CD8-positive, alpha-beta memory T cell (primary cell): ENCODE measurements at places on chromosomes 11 and 22.

- no peak for DNase-seq
Observed at GRCh38 chr11:82733444-82734119, at the start of gene FAM181B. FAM181B (minus strand) TSS chr11:82733864; CDS start chr11:82733729, 135 bp downstream.

- no peak for DNase-seq
Observed at GRCh38 chr11:117654281-117655255, 142.4 kb downstream of the DSCAML1 start.

DNA sequence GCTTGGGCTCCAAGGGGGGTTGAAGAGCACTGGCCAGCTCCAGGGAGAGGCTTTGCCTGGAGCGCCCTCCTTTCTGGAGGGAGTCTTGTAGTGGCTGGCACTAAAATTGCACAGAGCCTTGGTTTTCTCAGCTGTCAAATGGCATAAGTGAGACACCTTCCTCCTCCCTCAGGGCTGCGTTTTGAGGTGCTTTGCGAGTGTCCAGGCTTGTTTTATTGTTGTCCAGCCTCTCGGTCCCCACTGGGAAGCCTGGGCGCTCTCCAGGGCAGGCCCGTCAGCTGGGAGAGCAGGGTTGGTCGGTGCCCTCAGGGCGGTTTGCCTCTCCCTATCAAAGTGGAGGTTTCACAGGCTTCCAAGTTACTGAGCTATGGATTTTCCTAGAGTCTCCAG lies 149.3 kb upstream of the B3GAT1 start:
- no peak for DNase-seq

- DNase-seq: no peak
Observed at GRCh38 chr22:25053153-25053805, 100.8 kb downstream of the KIAA1671 start.

DNA sequence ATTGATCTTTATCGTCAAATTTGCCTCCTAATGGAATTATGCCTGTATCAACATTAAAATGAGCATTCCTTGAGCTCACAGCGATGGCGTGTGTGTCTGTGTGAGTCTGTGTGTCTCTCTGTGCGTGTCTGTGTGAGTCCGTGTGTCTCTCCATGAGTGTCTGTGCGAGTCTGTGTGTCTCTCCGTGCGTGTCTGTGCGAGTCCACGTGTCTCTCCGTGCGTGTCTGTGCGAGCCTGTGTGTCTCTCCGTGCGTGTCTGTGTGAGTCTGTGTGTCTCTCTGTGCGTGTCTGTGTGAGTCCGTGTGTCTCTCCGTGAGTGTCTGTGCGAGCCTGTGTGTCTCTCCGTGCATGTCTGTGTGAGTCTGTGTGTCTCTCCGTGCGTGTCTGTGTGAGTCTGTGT lies 326.5 kb upstream of the B3GAT1 start:
- no peak for DNase-seq

- no peak for DNase-seq
Observed at GRCh38 chr11:107564877-107565218, 687 bp downstream of the ALKBH8 start.

DNA sequence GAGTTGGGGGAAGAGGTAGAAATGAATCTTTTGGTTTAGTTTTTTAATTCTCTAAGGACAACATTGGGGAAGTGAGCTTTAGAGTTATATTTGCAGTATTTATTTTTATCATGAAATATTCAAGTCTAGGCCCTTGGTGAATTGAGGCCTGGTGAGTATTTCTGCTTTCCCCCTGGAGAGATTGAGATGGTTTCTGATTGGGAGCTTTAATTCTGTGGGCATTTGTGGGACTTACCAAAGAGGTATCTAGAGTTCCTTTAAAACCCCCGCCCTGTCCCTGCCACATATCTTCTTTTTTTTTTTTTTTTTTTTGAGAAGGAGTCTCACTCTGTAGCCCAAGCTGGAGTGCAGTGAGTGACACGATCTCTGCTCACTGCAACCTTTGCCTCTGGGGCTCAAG lies 9.6 kb downstream of the ACO2 start:
- no peak for DNase-seq

DNA sequence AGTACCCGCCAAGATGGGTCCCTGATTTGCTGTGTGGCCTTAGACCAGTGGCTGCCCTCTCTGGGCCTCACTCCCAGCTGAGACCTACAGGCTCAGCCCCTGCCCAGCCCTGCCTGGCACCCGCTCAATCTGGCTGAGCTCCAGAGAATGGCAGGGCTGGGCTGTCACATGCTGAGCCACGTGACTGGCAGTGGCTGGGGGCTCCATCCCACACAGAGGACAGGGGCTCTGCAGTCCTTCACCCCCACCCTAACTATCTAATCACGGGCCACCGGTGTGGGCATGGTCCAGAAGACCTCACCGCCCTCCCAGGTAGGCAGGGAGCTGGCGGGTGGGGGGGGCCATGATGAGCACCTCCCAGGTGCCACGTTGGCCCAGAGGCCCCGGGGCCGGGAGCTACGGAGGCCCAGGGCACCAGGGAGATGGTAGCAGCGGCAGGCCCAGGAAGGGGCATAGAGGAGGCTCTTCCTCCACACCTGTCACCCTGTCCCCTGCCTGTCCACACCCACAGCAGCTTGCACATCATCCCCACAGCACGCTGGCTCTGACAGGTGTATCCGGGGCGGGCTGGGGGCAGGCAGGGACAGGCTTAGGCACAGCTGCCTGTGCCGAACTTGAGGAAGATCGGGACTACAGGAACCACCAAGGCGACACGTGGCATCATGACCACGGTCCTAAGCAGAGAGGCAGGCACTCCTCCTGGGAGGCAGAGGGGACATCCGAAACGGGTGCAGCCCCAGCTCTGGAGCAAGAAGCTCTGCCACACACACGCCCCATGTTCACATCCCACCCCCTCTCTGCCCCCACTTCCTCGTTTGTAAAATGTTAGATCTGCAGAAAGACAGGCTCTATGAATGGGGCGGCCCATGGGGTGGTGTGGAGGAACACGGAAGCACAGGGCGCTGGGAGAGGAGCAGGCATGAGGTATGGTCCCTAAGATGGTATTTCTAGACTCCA lies 1.5 kb upstream of the ALDH3B1 start:
- DNase-seq: no peak

GRCh38 chr22:29146771-29147170 lies 58.9 kb upstream of the EMID1 start:
- DNase-seq: no peak

DNA sequence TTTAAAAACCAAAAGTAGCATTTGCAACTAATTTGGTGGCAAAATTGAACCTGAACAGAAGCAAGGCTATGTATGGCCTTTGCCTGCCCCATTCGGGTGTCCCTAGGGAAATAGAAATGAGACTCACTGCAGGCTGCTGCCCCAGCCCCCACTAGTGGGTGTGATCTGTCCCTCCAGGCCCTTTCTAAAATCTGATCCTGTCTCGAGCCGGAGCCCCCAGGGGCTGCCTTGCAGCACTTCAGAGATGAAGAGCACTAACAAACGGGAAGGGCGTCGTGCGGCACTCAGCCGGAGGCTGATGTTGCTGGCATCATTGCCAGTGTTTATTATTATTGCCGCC lies 43.2 kb downstream of the CD82 start:
- DNase-seq: no peak

DNA sequence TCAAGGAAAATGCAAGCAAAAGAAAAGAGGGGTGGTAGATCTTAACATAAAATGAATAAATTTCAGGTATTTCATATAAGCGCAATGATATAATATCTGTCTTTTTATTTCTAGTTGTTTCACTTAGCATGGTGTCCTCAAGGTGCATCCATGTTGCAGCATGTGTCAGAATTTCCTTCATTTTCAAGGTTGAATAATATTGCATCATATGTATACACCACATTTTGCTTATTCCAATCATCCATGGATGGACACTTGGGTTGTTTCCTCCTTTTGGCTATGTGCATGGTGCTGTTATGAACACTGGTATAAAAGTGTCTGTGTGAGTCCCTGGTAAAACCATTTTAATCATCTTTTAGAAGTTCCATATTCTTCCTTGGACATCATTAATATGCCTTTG lies 7.0 kb upstream of the KDM4F start:
- no peak for DNase-seq

- DNase-seq: no peak
Observed at GRCh38 chr11:102485095-102485722, 32.6 kb upstream of the TMEM123 start.

DNA sequence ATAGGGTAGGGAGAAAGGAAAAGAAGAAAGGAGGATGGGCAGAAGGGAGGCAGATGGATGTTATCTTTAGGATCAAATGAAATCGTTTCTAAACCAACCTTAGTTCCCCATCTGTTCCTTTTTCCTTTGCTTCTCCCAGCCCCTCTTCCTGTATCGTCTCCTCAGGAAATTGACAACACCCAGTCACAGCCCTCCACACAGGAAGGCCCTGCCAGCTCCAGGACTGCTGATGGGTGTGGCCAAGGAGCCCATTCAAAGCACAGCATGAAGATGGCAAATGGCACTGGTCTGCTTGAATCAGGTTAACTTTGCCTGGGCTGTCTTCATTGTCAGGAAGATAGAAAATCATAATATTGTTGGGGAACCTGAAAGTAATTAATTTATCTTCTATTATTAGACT lies 164.8 kb downstream of the C11orf87 start:
- DNase-seq: no peak

DNA sequence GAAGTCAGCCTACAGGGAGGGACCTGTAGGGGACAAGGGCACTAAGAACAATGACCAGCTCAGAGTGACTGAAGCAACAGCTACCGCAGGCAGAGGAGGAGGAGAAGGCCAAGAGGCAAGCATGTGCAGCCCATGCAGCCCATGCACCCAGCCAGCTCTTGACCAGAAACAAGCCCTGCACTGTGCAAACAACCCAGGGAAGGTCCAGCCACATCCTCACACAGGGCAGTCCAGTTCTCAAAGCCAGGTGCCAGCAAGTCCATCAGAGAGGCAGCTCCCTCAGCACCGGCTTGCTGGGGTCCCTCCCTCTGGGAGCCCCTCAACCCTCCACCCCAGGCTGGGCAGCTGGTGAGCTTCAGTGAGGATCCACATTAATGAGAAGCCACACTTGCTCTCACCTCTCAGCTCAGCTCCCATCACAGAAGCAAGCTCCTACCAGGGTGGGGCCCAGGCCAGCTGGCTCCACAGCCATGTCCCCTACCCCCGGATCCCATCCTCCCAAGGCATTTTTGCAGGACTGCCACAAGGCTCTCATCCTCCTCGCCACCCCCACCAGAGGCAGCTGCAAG lies 7.1 kb downstream of the DGCR2 start:
- DNase-seq: no peak

DNA sequence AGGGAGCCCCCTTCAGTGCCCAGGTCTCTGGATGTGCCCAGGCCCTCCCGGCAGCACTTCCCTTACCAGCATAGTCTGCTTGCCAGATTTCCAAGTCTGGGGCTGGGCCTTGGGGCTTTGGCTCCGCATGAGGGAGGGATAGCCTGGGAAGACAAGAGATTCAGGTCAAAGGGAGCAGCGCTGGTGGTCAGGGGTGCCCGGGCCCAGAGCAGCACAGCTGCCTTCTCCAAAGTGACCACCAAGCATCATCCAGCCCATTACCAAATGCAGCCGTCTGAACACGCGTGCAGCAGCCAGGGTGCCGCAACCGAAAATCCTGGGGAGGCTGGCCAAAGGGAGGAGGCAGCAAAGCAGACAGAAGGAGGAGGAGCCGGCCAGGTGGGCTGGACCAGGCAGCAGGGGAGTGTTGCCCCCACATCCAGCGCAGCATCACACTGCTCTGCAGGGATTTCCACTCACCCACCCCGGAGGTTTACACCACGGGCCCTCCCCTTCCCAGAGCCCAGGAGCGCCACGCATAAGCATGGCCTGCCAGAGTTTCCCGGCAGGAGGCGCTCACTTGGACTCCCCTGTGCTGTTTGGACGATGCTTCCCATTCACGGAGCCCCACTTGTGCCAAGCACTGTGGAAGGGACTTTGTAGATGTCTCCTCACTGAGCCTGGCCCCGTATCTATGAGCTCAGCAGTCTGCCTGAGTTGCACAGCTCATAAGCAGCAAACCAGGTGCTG lies 22.5 kb downstream of the TRIM29 start:
- DNase-seq: no peak

DNA sequence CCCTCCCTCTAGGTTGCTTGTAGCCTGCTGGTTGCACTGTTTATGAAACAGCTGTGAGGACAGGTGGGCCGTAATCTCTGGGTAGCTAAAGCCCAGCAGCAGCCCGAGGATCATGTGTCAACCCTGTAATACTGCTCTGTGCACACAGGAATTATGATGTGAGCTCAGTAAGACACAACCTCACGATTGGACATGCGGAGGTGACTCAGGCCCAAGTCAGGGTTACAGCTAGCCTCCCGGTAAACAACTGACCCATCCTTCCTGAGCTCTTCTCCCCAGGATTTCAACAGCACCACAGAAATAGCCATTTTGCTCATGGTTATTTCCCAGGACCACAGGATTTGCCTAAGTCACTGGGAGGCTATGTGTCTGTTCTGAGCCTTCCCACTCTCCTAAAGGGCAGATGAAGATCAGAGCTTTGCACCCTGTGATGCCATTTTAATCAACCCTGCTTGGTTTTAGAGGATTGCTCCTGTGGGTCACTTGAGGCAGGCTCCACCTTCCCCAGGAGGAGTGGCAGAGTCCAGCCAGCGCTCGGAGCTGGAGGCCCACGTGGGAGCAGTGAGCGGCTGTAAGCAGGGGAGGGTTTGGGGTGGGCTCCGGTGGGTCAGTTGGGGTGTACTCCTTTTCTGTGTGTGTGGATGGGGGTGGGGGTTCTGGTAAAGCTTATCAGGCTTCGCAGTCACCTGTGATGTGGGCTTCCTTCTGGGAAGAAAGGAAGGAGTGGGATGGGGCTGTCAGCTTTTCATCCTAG lies at the start of gene AMPD3:
Gene AMPD3 (plus strand): TSS at position 387 of the 754 bp plus-strand sequence. CDS start 6,256 bp downstream, outside the sequence.
- no peak for DNase-seq

DNA sequence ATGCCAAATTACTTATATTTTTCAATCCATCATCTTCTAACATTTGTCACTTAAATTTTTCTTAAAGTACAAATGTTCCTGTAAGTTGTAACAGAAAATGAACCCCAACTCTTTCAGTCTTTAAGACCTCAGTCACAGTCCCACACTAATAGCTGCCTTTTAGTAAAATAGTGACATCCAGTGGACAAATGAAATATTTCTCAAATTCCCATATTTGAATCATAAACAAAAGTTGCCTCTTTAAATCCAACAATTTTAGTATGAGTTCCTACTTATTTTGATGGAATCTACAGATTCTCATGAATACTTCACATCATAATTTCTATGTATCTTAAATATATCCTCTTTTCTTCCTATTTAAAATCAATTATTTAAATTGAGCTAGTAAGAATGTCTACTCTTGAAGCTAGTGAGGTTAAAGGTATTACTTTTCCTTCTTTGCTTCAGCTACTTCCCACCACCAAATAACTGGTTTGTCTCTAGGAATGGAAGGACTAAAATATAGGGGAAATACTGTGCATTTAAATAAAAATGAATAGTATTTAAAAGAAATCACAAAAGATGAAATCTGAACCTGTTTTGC lies 9.2 kb downstream of the LIN7C start:
- no peak for DNase-seq

DNA sequence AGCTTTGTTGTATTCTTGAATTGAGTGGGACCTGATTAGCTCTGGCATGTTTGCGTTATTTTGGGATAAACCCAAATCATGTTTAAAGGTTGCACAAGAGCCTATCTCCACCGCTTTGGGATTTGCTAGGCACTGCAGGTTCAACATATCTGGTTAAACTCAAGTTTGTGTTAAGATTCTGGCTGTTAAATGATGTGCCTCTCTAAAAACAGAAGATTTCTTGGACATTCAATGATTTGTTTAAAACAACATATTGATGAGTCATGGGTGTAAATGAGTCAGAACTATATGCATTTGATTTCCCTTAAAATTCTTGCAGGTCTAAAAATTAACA lies 67.4 kb downstream of the AMOTL1 start:
- no peak for DNase-seq

- DNase-seq: no peak
Observed at GRCh38 chr11:124938970-124939369, 3.1 kb upstream of the HEPACAM start.

- no peak for DNase-seq
Observed at GRCh38 chr22:40485813-40486667, 115.6 kb downstream of the SGSM3 start.
